ENCODE measurements at places on chromosomes 4 and X. TPM values are rescaled to one million over a fixed set of nuclear protein-coding genes. Genes with fewer than 3 reads are reported as not detected.

- peak; percentile 43 for DNase-seq
These were observed 62.4 kb downstream of the TRMT44 start for GRCh38 chr4:8502836-8503585.

DNA sequence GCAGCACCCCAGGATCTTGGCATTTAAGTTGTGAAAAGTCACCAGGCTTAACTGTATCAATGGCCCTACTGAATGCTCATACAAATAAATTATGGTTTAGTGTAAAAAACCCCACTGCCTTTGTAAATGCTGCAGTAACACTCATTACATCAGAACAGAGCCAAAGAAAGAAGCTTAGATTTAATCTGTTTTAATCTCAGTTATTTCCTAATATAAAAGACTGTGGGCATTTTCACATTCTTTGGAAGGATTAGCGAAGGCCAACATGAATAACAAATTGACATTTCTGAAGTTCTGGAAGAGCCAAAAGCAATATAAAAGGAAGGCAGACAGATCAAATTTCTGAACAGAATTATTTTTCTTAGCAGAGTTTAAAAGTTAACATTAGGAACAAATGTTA, 140.0 kb upstream of the HCCS start:
- no peak for DNase-seq

DNA sequence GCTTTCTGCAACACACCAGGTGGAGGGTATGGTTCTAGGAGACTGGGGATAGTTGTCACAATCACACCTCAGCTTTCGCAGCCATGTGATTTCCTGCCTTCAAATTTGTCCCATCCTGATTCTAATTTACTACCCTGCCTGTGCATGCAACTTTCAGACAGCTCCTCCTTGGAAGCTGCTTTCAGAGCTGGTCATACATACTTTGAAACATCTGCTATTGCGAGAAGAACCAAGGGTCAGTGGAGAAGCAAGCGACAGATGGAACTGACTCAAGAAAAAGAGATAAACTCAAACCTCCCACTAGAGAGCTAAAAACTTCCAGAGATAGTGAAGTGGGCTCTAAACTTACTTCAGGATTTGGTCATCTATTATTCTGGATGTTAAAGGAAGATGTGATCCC, 381.7 kb upstream of the FGF13 start:
- no peak for DNase-seq

The PGAM4 gene
- 0.26 TPM for polyA plus RNA-seq

DNA sequence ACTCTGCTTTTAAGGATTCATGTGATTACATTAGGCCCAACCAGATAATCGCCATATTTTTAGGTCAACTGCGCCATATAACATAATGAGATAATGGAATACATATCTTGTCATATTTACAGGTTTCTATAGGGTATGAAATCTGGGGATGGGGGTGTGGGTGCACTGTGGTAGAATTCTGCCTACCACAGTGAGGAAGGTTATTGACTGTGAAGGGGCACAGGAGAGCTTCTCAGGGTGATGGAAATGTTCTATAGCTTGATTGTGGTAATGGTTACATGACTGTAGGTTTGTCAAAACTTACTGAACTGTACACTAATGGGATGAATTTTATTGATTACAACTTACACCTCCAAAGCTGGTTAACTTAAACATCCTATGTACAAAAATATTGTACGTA, 15.9 kb downstream of the USP53 start:
- no peak for DNase-seq

The MAGEA2 gene
- not detected for polyA plus RNA-seq

The HS3ST1 gene
- 2.6 TPM for polyA plus RNA-seq

DNA sequence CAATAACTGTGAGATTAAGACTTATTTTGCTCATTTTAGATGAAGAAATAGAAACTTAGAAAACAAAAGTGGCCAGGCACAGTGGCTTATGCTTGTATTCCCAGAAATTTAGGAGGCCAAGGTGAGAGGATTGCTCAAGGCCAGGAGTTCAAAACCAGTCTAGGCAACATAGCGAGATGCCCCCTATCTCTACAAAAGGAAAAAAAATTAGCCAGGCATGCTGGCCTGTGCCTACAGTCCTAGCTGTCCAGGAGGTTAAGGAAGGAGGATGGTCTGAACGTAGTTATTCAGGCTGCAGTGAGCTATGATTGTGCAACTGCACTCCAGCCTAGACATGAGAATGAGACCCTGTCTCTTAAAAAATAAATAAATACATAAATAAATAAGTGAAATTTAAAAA, 28.0 kb downstream of the APELA start:
- no peak for DNase-seq

DNA sequence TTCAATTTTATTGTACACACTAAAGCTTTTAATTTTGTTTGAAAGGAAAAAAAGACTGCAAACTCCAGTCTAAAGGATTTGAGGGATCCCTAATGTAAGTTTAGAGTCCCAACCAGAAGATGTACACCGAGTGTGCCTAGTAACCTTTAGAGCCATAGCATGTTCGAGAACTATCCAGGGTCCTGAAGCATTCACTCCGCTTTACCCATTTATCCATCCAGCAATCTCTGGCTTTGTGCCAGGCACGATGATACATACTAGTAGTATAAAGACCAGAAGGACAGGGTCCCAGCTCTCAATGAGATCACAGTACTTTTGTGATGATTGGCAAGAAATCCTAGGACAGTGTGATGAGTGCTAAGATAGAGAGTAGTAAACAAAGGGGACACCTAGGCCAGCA, 168.7 kb downstream of the STK32B start:
- no peak for DNase-seq

GRCh38 chr4:20418861-20419451, 167.3 kb downstream of the SLIT2 start:
- DNase-seq, result no peak

The HMGN5 gene
- polyA plus RNA-seq, result 31.9 TPM

- no peak for DNase-seq
These were observed 270.8 kb downstream of the GRIA3 start for GRCh38 chrX:123454712-123455431.

DNA sequence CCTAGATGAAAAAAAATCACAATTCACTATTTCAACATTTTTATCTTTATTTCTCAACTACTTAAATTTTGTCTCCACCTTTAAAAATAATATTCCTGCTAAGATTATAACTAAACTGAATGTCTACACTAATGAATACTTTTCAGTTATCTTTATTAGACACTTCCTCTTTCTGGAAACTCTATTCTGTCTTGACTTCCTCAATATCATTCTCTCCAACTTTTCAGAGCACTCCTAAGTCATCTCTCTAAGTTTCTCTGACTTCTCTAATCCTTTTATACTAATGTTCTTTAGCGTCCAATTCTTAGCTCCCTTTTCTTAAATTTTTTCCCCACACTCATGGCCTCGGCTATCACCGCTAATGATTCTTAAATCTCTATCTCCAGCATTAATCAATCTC, 374.2 kb downstream of the FBXO8 start:
- DNase-seq, result no peak

GRCh38 chr4:107858158-107858742, 33.5 kb downstream of the SGMS2 start:
- no peak for DNase-seq
